SJSA1 (cell line): ENCODE measurements at places on chromosomes 16 and 17. TPM values are rescaled to one million over a fixed set of nuclear protein-coding genes. Genes with fewer than 3 reads are reported as not detected.

DNA sequence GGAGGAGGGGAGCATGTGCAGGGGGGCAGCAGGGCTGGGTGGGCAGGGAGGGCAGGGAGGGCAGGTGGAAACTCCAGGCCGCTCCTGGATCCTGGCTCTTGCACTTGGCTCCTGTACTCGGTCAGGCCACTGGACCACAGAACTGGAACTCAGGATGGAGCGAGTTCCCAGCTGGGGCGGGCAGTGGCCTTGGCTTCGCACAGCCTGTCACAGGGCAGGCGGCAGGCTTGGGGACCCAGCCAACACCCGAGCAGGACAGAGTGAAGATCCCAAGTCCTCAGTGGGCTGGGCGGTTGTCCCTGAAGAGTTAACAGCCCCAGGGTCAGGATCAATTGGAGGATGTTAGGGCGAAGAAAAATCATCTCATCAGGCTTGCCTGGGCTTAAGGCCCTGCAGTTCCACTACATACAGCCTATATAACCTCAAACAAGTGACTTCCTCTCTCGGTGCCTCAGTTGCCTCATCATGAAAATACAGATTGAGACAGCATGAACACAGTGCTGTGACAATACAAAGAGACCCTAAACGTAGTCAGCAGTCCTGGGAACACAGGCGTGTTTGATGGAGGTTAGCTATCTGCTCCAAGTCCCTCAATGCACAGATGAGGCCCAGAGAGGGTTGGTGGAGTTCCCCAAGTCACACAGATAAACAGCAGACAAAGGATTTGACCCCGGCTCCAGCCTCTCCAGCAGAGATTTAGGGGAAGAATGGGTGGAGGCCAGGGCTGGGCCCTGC lies 21.9 kb downstream of the ZNF423 start:
- no peak for DNase-seq

The HOXB7 gene
- 23.0 and 28.4 TPM in 2 replicates for total RNA-seq

The AOC2 gene
- 0.42 TPM in 1 of 2 replicates, not detected in the other for total RNA-seq

The RSKR gene
- total RNA-seq, result 5.0 TPM in 1 of 2 replicates, not detected in the other

The SLC13A2 gene
- total RNA-seq, result not detected in 2 replicates

The KRT16 gene
- total RNA-seq, result 0.37 TPM in 1 of 2 replicates, not detected in the other
